ENCODE measurements at places on chromosomes 2 and 18.

GRCh38 chr2:157418239-157418641 lies 25.6 kb downstream of the CYTIP start:
- no peak for DNase-seq
- peak overlapping the region; percentile 1 for H3K4me3 ChIP-seq
- peaks cover 88% of the 10 kb centered on the region for H3K36me3 ChIP-seq
- peaks cover 66% of the 10 kb centered on the region for H3K4me1 ChIP-seq
- peak overlapping the region; percentile 86 for H3K27ac ChIP-seq

DNA sequence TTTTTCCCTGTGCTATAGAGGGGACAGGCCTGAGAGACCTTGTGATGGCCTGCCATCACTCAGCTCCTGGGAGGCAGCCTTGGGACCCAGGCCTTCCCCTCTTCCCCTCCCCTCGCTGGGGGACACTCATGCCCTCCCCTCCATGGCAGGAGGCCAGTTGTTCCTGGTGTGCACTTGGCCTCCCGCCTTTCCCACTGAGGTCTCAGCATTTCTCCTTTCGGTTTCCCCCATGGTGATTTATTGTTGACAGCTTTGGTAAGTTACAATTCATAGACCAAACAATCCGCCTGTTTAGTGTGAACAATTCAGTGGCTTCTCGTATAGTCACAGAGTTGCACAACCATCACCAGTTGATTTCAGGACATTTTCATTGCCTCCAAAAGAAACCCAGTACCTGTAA lies 10.2 kb upstream of the CNDP1 start:
- H3K4me1 ChIP-seq = no peaks in the 10 kb centered on the region
- no peaks in the 10 kb centered on the region for H3K27me3 ChIP-seq
- no peak for DNase-seq
- H3K27ac ChIP-seq = no peak overlapping the region
- H3K36me3 ChIP-seq = peaks cover 24% of the 10 kb centered on the region
- H3K4me3 ChIP-seq = no peak overlapping the region

GRCh38 chr2:129751409-129751808 lies 228.1 kb upstream of the RAB6C start:
- H3K27ac ChIP-seq = no peak overlapping the region
- DNase-seq = no peak
- H3K27me3 ChIP-seq = no peaks in the 10 kb centered on the region
- no peaks in the 10 kb centered on the region for H3K36me3 ChIP-seq
- H3K4me3 ChIP-seq = no peak overlapping the region
- no peaks in the 10 kb centered on the region for H3K4me1 ChIP-seq

- H3K27me3 ChIP-seq = no peaks in the 10 kb centered on the region
- H3K36me3 ChIP-seq = no peaks in the 10 kb centered on the region
- no peak overlapping the region for H3K27ac ChIP-seq
- H3K4me3 ChIP-seq = no peak overlapping the region
These were observed 332.8 kb downstream of the TXNL1 start for GRCh38 chr18:56305583-56305982.

- H3K27ac ChIP-seq = no peak overlapping the region
- no peaks in the 10 kb centered on the region for H3K27me3 ChIP-seq
- DNase-seq = no peak
- H3K36me3 ChIP-seq = peaks cover 5% of the 10 kb centered on the region
These were observed 87.1 kb downstream of the SRBD1 start for GRCh38 chr2:45524016-45524415.

GRCh38 chr18:69943021-69943420 lies 4.7 kb downstream of the CD226 start:
- DNase-seq = no peak
- peaks cover 37% of the 10 kb centered on the region for H3K36me3 ChIP-seq
- peaks cover 65% of the 10 kb centered on the region for H3K4me1 ChIP-seq
- H3K27me3 ChIP-seq = no peaks in the 10 kb centered on the region

- H3K27ac ChIP-seq = no peak overlapping the region
- peak overlapping the region; percentile 66 for H3K4me3 ChIP-seq
- H3K36me3 ChIP-seq = no peaks in the 10 kb centered on the region
- H3K4me1 ChIP-seq = peaks cover 12% of the 10 kb centered on the region
These were observed 616 bp upstream of the RBMS1 start for GRCh38 chr2:160494201-160494644.

- no peaks in the 10 kb centered on the region for H3K4me1 ChIP-seq
- no peaks in the 10 kb centered on the region for H3K27me3 ChIP-seq
- H3K4me3 ChIP-seq = no peak overlapping the region
- H3K36me3 ChIP-seq = no peaks in the 10 kb centered on the region
- no peak for DNase-seq
These were observed 109.2 kb upstream of the FZD7 start for GRCh38 chr2:201924453-201924852.
